ENCODE measurements at places on chromosomes 2 and 18. TPM values are rescaled to one million over a fixed set of nuclear protein-coding genes. Genes with fewer than 3 reads are reported as not detected.

Gene PLGLB2
- 1.3 TPM for polyA plus RNA-seq

- DNase-seq: no peak
These were observed 32.4 kb downstream of the ID2 start for GRCh38 chr2:8714283-8714682.

- DNase-seq: no peak
These were observed 485.5 kb upstream of the ID2 start for GRCh38 chr2:8196316-8196715.

GRCh38 chr18:40867459-40867858 is 1087.6 kb upstream of the PIK3C3 start:
- DNase-seq: no peak

Gene OTOS
- not detected for polyA plus RNA-seq

Measured in left kidney (tissue), 8 donors.